Activated CD4-positive, alpha-beta memory T cell treated with anti-CD3 and anti-CD28 coated beads for 36 hours (primary cell): ENCODE measurements at places on chromosomes 12 and 14.
A peak's percentile ranks its signal among the peaks of the same experiment; 100 is the strongest.

DNA sequence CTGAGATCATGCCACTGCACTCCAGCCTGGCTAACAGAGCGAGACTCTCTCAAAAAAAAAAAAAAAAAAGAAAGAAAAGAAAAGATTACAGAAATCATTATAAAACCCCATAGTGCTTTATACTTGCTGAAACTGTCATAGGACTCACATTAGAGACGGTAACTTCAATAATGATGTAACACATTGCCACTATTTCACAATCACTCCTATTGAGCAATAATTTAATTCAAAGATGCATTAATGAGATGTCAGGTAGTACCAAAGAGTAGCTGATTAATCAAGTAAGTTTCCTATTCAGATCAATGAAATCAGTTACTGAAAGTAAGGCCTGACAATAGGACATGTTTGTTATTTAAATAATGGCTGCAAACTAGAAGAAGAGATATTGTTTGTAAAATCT, 751.5 kb upstream of the ALG10B start:
- no peaks in the 10 kb centered on the region for H3K4me1 ChIP-seq
- H3K27me3 ChIP-seq, result no peaks in the 10 kb centered on the region
- H3K36me3 ChIP-seq, result peaks cover 1% of the 10 kb centered on the region
- DNase-seq, result no peak

GRCh38 chr12:102542816-102543440, 62.6 kb upstream of the IGF1 start:
- no peak for DNase-seq
- H3K4me1 ChIP-seq, result no peaks in the 10 kb centered on the region
- H3K27me3 ChIP-seq, result peaks cover 3% of the 10 kb centered on the region
- H3K36me3 ChIP-seq, result no peaks in the 10 kb centered on the region
- no peak overlapping the region for H3K27ac ChIP-seq

- H3K27ac ChIP-seq, result peak overlapping the region; percentile 3
- no peaks in the 10 kb centered on the region for H3K36me3 ChIP-seq
- no peak for DNase-seq
These were observed 34.6 kb upstream of the PPP2R5C start for GRCh38 chr14:101726954-101727302.

DNA sequence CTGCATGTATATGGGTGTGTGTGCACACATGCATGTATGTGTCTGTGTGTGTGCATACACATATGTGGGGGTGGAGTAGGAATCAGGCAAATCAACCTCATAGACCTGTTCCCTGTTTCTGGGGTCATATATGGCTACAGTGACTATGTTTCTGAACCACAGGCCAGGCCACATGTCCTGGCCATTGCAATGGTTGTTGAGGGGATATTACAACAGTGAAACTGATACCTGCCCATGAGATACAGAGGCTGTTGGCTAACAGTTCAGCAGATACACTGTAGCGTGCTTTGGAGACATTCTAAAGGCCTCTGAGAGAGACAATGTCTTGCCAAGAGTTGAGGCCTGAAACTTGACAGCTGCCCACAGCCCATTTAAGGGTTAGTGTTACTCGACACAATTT, 47.3 kb upstream of the FOS start:
- H3K4me3 ChIP-seq, result no peak overlapping the region
- H3K27me3 ChIP-seq, result no peaks in the 10 kb centered on the region
- H3K36me3 ChIP-seq, result no peaks in the 10 kb centered on the region
- DNase-seq, result no peak
- H3K4me1 ChIP-seq, result peaks cover 46% of the 10 kb centered on the region
- no peak overlapping the region for H3K27ac ChIP-seq

- no peaks in the 10 kb centered on the region for H3K36me3 ChIP-seq
- peaks cover 2% of the 10 kb centered on the region for H3K27me3 ChIP-seq
- no peak overlapping the region for H3K4me3 ChIP-seq
- no peak for DNase-seq
- H3K4me1 ChIP-seq, result no peaks in the 10 kb centered on the region
These were observed 65.9 kb upstream of the VASH1 start for GRCh38 chr14:76695263-76695920.

GRCh38 chr12:89334548-89335169, 17.6 kb downstream of the DUSP6 start:
- peaks cover 4% of the 10 kb centered on the region for H3K36me3 ChIP-seq
- H3K4me3 ChIP-seq, result no peak overlapping the region
- H3K27me3 ChIP-seq, result no peaks in the 10 kb centered on the region
- DNase-seq, result no peak

DNA sequence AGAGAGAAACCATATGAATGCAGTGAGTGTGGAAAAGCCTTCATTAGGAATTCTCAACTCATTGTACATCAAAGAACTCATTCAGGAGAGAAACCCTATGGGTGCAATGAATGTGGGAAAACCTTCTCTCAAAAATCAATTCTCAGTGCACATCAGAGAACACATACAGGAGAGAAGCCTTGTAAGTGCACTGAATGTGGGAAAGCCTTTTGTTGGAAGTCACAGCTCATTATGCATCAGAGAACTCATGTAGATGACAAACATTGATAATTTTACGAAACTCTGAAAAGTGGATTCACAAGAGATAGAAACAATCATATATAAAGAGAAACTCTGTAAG, 22.9 kb downstream of the ZNF268 start:
- no peak overlapping the region for H3K27ac ChIP-seq
- H3K27me3 ChIP-seq, result no peaks in the 10 kb centered on the region
- H3K4me1 ChIP-seq, result no peaks in the 10 kb centered on the region
- DNase-seq, result no peak
- no peak overlapping the region for H3K4me3 ChIP-seq

DNA sequence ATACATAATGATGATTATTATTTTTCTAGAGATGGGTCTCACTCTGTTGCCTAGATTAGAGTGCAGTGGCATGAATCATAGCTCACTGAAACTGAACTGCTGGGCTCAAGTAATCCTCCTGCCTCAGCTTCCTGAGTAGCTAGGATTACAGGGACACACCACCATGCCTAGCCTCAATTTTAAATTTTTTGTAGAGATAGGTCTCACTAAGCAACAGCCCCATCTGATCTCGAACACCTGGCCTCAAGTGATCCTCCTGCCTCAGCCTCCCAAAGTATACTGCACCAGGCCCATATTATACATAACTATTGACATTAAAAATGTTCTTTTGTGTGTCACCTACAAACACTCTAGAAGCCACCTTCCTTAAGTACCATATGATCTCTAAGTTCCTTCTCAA, 3.4 kb downstream of the TXNRD1 start:
- H3K4me1 ChIP-seq, result peaks cover 52% of the 10 kb centered on the region
- no peak overlapping the region for H3K4me3 ChIP-seq
- H3K27ac ChIP-seq, result peak overlapping the region; percentile 42
- H3K36me3 ChIP-seq, result no peaks in the 10 kb centered on the region
- H3K27me3 ChIP-seq, result peaks cover 5% of the 10 kb centered on the region

GRCh38 chr14:100679707-100680438, 46.8 kb upstream of the DLK1 start:
- DNase-seq, result no peak
- H3K36me3 ChIP-seq, result no peaks in the 10 kb centered on the region
- no peak overlapping the region for H3K27ac ChIP-seq
- H3K4me3 ChIP-seq, result no peak overlapping the region
- peaks cover 5% of the 10 kb centered on the region for H3K27me3 ChIP-seq
- H3K4me1 ChIP-seq, result no peaks in the 10 kb centered on the region

- peaks cover 17% of the 10 kb centered on the region for H3K4me1 ChIP-seq
- H3K27ac ChIP-seq, result peak within 1 kb of the TSS; percentile 99
- peak; percentile 95 for DNase-seq
- no peaks in the 10 kb centered on the region for H3K27me3 ChIP-seq
- no peaks in the 10 kb centered on the region for H3K36me3 ChIP-seq
These were observed at the start of gene POMT2 for GRCh38 chr14:77320238-77320935. Gene POMT2, minus strand, starts transcription at chr14:77320883. Its CDS starts 202 bp downstream, at chr14:77320681.

GRCh38 chr14:71625891-71626701, 306.1 kb upstream of the RGS6 start:
- no peak overlapping the region for H3K27ac ChIP-seq
- H3K4me1 ChIP-seq, result no peaks in the 10 kb centered on the region
- no peak overlapping the region for H3K4me3 ChIP-seq

DNA sequence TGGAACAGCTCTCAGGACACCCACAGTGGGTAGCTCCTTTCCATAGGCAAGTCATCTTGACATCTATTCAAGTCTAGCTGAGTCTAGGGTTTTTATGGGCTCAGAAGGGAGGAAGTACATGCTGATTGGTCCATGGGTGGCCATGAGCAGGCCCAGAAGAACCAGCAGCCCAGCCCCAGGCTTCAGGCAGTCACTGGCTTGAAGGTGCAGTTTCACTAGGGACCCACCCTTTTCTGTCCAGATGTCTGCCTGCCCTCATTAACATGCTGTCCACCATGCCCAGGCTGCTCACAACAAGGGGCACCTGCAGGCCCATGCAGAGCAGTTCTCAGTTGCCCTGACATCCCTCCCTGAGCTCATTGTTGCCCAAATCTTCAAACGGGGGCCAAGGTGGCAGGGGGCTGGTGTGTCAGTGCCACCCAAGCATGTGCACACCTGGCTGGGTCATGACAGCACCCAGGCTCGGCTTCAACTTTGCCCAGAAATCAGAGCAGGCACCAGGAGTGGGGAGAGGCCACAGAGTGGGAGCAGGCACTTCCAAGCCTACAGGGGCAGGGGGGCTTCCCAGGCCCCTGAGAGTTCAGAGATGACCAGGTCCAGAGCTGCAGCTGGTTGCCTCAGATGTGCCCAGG, 18.7 kb upstream of the LGR5 start:
- no peaks in the 10 kb centered on the region for H3K36me3 ChIP-seq
- H3K4me3 ChIP-seq, result no peak overlapping the region
- H3K27ac ChIP-seq, result no peak overlapping the region

- no peak for DNase-seq
- peak overlapping the region; percentile 43 for H3K27ac ChIP-seq
- H3K36me3 ChIP-seq, result peaks cover 21% of the 10 kb centered on the region
- no peaks in the 10 kb centered on the region for H3K27me3 ChIP-seq
- peaks cover 31% of the 10 kb centered on the region for H3K4me1 ChIP-seq
These were observed 84.0 kb downstream of the DCAF5 start for GRCh38 chr14:69068744-69069421.

DNA sequence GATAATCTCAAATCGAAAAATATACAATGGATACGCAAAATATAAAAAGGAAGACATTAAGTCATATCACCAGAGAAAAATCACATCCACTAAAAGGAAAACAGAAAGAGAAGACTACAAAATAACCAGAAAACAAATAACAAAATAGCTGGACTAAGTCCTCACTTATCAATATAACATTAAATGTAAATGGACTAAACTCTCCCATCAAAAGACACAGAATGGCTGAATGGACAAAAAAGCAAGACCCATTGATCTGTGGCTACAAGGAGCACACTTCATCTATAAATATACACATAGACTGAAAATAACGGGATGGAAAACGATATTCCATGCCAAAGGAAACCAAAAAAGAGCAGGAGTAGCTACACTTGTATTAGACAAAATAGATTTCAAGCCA, 161.0 kb upstream of the PRKD1 start:
- H3K4me3 ChIP-seq, result no peak overlapping the region
- no peaks in the 10 kb centered on the region for H3K36me3 ChIP-seq
- H3K27me3 ChIP-seq, result no peaks in the 10 kb centered on the region
- no peak for DNase-seq

GRCh38 chr14:67515386-67516079, 17.6 kb upstream of the PLEKHH1 start:
- H3K27me3 ChIP-seq, result no peaks in the 10 kb centered on the region
- H3K4me3 ChIP-seq, result peak overlapping the region; percentile 59
- H3K27ac ChIP-seq, result no peak overlapping the region
- H3K36me3 ChIP-seq, result no peaks in the 10 kb centered on the region
- peak; percentile 46 for DNase-seq

GRCh38 chr14:77296155-77296554, 24.5 kb downstream of the POMT2 start:
- no peak for DNase-seq
- H3K4me1 ChIP-seq, result no peaks in the 10 kb centered on the region
- no peak overlapping the region for H3K4me3 ChIP-seq
- H3K36me3 ChIP-seq, result peaks cover 10% of the 10 kb centered on the region
- no peak overlapping the region for H3K27ac ChIP-seq

DNA sequence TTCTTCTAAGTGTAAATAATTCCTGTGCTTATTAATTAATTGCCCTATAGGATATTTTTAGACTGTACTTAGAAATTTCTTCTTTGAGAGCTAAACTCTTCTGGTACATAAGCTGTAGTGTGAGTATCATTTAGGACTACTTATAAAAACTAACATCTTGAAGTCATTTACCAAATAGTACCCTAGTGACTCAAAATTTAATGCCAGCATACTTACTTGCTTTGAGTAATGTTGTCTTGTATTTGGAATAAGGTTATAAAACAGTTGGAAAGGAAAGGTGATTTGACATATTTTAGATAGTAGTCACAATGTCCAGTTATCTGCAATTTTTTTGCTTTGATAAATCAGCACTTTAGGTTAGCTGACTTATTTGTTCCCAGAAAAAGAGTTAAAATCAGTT, 39.1 kb downstream of the SPATA7 start:
- DNase-seq, result no peak
- H3K27ac ChIP-seq, result no peak overlapping the region
- peaks cover 3% of the 10 kb centered on the region for H3K36me3 ChIP-seq
- no peak overlapping the region for H3K4me3 ChIP-seq

DNA sequence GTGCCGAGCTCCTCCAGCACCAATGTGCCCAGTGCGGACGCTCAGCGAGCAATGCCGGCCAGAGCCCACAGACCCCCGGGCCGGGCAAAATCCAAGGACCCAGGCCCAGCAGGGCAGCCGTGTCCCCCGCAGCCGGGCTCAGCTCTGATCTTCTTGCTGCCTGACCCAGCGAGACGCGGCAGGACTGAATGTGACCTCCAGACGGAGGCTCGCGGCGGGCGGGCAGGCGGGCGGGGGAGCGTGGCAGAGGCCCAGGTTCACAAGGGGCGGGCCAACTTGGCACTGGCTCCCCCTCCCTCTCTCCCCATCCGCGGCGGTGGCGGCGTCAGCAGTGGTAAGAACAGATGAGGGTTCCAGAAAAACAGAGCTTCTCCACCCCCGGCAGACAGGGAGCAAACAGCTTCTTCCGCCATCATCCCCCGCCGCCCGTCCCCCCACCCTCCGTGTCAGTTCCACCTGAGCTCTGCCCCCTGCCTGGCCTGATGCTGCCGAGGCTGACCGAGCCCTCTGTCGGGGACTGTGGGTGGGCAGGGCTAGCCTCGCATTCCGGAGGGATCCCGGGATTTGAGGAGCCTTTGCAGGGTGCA, 94.3 kb downstream of the RFLNA start:
- no peak overlapping the region for H3K27ac ChIP-seq
- H3K4me3 ChIP-seq, result peak overlapping the region; percentile 29
- no peaks in the 10 kb centered on the region for H3K27me3 ChIP-seq
- peaks cover 3% of the 10 kb centered on the region for H3K36me3 ChIP-seq
- H3K4me1 ChIP-seq, result peaks cover 35% of the 10 kb centered on the region

- no peak for DNase-seq
- no peak within 1 kb of the TSS for H3K27ac ChIP-seq
- H3K36me3 ChIP-seq, result no peaks in the 10 kb centered on the region
- no peak within 1 kb of the TSS for H3K4me3 ChIP-seq
These were observed at the start of gene KRT86 for GRCh38 chr12:52274521-52275120. Gene KRT86, plus strand, starts transcription at chr12:52274645. Its CDS starts 27,272 bp downstream, at chr12:52301917.

DNA sequence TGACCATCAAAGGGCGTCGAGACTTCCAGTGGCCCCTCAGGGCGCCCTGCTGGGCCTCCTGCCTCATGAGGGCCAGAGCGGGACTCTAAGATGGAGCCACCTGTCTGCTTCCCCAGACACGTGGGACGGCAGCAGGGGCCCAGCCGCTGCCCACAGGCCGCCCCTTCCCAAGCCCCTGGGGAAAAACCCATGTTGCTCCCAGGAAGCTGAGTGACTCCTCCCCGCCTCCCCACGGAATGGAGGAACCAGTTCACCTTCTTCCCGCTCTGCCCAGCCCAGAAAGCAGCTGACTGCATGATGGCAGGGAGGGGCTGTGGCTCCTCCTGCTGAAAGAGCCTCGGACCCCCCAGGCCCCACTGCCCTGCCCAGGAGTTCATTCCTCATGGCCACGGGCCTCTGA, 14.9 kb downstream of the RAB35 start:
- H3K4me3 ChIP-seq, result peak overlapping the region; percentile 24
- H3K27me3 ChIP-seq, result no peaks in the 10 kb centered on the region
- H3K4me1 ChIP-seq, result peaks cover 32% of the 10 kb centered on the region
- no peak for DNase-seq
